T-helper 9 cell (primary cell): ENCODE measurements at places on chromosomes 3 and 15.

GRCh38 chr3:196650740-196651311 is 11.3 kb downstream of the NRROS start:
- DNase-seq = no peak

DNA sequence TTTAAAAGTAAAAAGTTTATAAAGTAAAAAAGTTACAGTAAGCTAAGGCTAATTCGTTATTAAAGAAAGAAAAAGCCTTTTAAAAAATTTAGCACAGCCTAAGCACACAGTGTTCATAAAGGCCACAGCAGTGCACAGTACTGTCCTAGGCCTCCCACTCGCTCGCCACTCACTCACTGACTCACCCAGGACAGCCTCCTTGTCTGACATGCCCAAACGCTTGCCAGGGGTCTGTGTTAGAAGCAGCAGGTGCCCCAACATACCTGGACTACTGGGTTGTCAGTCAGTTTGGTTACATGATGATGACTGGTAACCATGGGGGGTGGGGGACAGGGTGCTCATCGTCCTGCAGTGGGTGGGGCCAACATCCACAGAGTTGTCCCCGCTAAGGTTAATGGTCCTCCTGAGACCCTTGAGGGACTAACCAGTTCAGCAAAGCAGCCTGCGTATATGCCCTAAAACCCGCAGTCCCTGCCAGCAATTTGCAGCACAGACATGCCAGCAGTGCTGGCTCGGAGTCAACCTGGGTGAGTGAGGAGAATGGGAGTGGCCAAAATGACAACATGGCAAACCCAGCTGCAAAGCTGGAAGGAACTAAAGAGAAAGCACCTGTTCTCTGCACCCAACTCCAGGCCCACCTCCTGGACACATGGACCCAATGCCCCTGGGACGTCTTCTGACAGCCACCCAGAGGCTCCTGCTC is 49.2 kb downstream of the CYFIP1 start:
- DNase-seq = no peak

GRCh38 chr15:34124651-34125050 is 22.8 kb downstream of the PGBD4 start:
- DNase-seq = no peak

DNA sequence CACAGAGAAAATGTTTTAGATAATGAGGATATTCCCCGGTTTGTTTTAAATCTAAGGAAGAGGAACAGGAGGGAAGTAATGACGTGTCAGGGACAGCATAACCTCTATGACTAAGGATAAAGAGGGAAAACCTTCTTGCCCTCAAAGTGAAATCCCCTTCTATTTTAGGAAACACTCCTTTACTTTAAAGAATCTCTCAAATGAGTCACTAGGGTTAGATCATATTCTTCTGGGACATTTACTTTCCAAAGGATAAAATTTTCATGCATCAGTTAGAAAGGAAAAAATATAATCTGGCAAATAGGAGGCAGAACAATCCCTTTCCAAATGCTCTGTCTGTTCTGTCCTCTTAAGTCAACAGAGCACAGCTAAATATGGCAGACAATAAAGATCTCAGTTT is 43.2 kb upstream of the UBE2E2 start:
- DNase-seq = no peak
